Common myeloid progenitor, CD34-positive (primary cell): ENCODE measurements at places on chromosomes 4 and X.

GRCh38 chrX:6778544-6779503 is 243.9 kb upstream of the VCX3A start:
- DNase-seq, result no peak

GRCh38 chrX:153474718-153475117 is 4.3 kb upstream of the HAUS7 start:
- DNase-seq, result peak; percentile 20

GRCh38 chrX:155865193-155865592 is 16.0 kb upstream of the VAMP7 start:
- DNase-seq, result no peak

DNA sequence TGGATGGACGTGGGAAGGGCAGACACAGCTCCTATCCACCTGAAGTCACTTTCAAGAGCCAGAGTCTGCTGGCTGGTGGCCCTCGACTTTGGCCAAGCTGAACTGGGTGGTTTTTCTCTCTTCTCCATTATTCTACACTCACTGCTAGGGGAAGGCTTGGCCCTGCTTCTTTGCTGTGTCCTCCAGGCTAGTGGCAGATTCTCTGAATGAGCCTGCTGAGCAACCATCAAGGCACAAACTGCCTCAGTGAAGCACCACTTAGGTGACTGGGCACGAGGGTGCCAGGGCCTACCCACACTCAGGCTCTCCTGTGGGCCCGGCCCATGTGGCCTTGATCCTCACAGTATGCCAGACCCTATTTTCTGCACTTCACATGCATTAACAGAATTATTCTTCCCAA is 92.0 kb downstream of the PJA1 start:
- no peak for DNase-seq

DNA sequence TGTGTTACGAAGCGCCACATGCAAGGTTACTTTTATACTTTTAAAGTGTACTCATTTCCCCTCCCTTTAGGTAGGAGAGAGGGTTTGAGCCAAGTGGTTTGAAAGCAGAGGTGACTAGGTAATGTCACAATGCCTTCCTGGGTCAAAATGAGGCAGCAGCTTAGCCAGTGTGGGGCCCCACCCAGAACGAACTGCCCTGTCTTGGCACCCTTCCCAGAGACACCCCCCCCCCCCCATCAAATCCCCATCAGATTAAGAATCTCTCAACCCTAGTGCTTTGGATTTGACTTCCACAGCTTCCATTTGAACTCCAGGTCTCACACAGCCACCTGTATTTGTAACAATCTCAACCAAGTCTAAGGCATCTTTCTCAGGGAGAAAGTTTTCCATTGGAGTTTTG is 31.1 kb downstream of the BCOR start:
- DNase-seq, result no peak

DNA sequence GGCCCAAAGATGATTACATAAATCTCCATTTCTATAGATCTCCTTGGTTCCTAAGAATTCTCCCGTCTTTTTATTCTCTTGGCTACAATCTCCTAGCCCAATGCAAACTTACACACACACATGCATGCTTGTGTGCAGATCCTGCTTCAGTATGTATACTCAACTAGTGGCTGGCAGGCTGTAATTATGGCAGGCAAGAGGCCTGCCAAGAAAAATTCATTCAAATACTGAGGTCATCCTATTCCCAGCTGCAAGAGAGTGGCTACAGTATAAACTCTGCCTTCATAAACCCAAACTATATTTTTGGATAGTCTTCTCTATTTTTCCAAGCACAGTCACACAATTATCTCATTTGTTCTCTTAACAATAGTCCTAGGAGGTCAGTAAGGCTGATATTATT is 95.2 kb downstream of the SHROOM4 start:
- DNase-seq, result no peak

GRCh38 chr4:165964591-165964990 is 91.6 kb downstream of the TLL1 start:
- DNase-seq, result no peak

GRCh38 chrX:15679246-15679645 is 14.6 kb upstream of the CLTRN start:
- no peak for DNase-seq

- DNase-seq, result no peak
Observed at GRCh38 chrX:15492469-15492868, 664 bp downstream of the PIR start.

DNA sequence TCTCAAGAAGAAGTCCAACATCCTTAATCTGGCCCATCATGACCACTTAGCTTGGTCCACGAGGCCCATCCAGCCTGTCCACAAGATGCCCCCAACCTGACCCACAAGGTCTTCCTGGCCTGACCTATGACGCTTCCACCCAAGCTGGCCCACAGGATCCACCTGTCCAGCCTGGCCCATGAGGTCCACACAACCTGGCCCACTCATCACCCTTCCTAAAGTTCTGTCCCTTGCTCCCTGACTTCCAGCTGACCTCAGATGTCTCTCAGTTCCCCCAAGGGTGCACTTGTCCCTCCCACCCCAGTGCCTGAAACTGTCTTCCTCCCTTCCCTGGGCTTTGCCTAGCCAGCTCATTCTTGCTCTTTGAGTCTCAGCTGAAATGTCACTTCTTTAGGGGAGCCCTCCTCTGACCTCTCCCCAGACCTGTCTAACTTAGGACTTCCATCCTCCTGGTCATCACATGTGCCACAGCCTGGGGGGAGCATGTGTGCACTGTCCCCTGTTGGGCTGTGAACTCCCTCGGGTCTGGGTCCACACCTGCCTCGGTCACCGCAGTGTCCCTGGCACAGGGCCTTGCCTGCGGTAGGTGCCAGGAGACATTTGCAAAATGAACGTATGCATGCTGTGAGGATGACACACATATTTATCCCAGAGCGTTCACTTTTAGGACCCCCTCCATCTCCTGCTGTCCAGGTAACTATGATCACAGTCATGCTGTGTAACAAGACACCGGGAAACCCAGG is 61.7 kb downstream of the EVC start:
- DNase-seq, result no peak

GRCh38 chrX:85454295-85454694 is 74.8 kb upstream of the POF1B start:
- DNase-seq, result no peak

GRCh38 chrX:6134255-6134654 is 94.4 kb downstream of the NLGN4X start:
- no peak for DNase-seq

DNA sequence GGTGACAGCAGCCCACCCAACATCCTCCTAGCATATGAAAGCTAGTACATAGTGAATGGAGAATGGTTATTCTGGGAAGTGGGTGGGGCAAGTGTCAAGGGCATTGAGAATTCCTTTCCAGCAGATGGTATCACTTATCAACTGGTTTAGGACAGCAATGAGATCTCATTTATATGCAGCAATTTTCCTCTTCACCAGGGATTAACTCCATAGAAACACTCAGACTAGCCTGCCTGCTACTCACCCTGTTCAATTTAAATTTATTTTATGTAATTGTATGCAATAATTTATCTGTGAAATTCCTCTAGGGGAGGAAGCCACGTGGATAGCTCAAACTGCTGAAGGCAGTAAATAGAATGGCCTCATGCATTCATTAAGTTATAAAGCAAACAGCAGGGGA is 101.6 kb upstream of the MID1IP1 start:
- DNase-seq, result no peak

GRCh38 chr4:2296631-2297601 is 35.0 kb upstream of the MXD4 start:
- DNase-seq, result no peak

- no peak for DNase-seq
Observed at GRCh38 chr4:14143892-14144291, 516.4 kb upstream of the BOD1L1 start.

DNA sequence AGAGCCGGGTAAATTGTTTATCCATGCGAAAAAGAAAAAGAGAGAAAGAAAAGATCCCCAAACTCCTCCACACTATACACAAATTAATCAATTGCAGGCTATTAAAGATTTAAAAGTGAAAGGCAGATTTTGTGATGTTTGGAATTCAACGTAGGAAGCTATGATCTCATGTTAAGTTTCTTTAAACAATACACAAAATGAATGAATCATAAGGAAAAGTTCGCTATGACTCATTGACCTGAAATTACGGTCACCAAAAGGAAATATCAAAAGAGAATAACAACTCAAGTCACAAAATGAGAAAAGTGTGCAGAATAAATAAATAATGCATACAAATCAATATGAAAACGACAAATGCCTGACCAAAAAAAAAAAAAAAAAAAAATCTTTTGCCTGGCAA is 28.6 kb downstream of the CLNK start:
- DNase-seq, result no peak

DNA sequence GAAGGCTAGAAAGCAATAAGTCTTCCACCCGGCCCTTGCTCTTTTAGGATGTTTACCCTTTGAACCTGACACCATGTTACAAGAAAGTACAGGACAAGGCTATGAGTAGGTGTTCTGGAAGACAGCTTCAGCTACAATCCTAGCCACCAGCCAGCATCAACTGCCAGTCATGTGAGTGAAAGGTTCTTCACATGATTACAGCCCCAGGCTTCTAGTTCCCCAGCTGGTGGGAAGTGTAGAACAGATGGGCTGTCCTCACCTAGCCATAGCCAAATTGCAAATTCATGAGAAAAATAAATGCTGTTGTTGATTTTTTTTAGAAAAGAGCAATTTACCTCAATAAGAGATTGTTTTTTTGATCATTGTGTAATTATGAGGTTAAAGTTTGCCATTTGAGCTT is 60.8 kb downstream of the GRXCR1 start:
- DNase-seq, result no peak

DNA sequence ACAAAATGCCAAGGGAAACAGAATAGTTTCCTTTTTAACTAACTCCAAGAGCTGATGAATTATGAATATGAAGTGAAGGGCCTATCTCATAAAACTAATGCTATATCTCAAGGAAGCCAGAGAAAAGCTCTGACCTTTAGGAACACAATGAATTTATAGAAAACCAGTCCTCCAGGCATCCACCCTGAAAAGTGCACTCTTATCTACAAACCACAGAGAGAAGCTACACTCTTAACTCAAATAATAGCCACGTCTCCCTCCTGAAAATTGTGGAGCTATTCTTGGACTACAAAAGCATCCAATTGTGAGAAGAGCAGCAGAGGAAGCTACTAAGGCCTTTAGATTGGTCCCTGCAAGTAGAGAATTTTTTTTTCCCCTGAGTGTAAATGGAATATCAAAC is 253.9 kb downstream of the IL15 start:
- no peak for DNase-seq

- DNase-seq, result no peak
Observed at GRCh38 chrX:136794080-136794479, 13.3 kb upstream of the ARHGEF6 start.

DNA sequence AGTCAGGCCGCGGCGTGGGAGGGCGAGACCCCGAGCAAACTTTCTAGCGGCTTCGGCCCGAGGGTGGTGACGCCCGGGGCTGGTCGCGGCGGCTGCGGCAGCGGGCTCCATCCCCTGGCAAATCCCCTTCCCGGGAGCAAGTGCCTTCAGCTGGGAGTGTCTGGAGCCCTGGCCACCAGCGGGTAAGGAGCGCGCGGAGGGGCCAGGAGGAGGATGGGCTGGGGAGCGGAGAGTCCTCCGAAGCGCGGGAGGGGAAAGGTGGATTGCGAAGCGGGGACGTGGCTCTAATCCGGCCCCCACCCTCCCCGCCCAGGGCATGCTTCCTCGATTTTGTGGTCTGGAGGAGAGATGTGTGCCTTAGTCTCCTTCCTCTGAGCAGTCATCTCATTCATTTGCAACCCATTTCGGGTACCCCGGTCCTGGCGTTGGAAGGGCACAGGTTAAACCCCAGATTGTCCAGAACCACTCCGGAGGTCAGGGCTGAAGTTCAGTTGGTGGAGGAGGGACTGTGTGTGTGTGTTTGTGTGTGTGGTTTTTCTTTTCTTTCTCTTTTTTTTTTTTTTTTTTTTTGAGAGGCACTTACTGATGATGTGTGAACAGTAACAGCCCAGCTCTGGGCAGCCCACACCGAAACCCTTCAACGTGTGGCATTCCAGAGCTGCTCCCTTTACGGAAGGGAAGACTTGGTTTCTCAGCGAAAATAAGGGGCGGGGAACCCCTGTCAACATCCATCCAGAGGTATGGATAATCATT is 516 bp downstream of the SGMS2 start:
- DNase-seq, result peak; percentile 21

GRCh38 chr4:19806865-19807264 is 444.8 kb upstream of the SLIT2 start:
- DNase-seq, result no peak

DNA sequence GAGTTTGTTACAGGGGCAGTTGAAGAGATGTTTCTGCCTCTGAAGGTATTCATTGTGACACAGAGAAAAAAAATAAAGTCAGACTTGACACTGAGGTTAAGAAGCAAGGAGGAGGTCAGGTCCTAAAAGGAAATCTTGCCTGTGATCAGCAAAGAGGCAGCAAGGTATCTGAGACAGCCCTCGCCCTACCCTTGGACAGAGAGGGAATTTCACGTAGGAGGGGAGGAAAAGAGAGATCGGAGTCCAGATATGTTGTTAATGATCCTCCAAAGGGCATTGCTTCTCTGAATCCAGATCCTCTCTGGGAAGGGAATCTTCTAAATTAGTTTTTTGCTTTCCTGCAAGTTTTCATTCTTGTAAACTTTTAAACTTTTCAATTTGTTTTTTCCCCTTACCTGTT is 15.3 kb upstream of the PRR27 start:
- no peak for DNase-seq

DNA sequence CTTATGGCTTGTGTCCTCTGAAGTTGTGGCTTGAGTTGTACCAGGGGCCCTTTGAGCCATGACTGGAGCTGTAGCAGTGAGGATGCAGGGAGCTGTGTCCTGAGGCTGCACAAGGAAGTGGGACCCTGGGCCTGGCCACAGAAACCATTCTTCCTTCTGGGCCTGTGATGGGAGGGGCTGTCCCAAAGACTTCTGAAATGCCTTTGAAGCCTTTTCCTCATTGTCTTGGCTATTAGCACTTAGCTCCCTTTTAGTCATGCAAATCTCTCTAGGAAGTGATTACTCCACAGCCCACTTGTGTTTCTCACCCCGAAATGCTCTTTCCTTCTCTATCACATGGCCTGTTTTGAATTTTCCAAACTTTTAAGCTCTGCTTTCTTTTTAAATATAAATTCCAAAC is 92.4 kb downstream of the FHDC1 start:
- DNase-seq, result no peak

DNA sequence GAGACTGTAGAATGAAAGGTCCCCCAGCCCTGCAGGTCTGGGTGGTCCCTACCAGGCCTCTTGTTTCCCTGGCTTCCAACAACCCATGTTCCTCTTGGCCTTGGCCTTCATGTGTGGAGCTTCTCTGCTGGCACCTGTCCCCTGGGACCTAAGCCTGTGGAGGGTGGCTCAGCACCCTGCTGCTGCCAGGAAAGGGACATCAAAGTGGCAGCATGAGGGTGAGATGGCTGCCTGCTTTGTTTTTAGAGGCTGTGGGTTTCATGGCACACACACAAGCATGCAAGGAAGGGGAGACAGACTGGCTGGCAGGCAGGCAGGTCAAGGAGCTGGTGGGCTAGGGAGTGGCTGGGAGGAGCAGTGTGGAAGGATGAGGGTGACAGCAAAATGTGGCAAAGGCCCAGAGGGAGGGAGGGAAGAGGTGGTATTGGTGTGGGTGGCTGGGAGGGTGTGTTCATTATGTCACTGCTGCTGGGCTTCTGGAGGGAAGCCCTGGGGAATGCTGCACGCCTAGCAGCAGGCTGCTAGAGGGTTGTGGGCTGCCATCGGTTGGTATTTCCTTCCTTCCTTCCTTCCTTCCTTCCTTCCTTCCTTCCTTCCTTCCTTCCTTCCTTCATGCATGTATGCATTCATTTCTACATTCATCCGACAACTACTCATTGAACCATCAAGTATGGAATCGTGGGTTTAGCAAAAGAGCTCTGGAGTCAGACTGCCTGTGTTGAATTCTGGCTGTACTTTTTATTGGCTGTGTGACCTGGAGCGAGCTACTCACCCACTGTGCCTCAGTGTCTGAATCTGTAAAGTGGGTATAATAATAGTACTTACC is 128.7 kb upstream of the PJA1 start:
- DNase-seq, result no peak

GRCh38 chrX:125786316-125786715 is 379.8 kb downstream of the DCAF12L2 start:
- DNase-seq, result no peak
